ENCODE measurements at places on chromosomes 12 and 14. TPM values are rescaled to one million over a fixed set of nuclear protein-coding genes. Genes with fewer than 3 reads are reported as not detected.
A peak's percentile ranks its signal among the peaks of the same experiment; 100 is the strongest.

The COL2A1 gene
- total RNA-seq = not detected

The SLC39A2 gene
- total RNA-seq = not detected

The ASIC1 gene
- total RNA-seq = 3.5 TPM

The FAM161B gene
- 0.58 TPM for total RNA-seq

The IFI27L2 gene
- 4.9 TPM for total RNA-seq

The TAS2R43 gene
- 11.9 TPM for total RNA-seq

The P2RX7 gene
- 1.8 TPM for total RNA-seq

The OTUB2 gene
- total RNA-seq = 0.45 TPM

The CLEC4D gene
- total RNA-seq = not detected

The ADSS1 gene
- total RNA-seq = 59.4 TPM

The SMCO2 gene
- not detected for total RNA-seq

The SPIC gene
- not detected for total RNA-seq

The KSR2 gene
- total RNA-seq = 0.14 TPM

The CALCOCO1 gene
- 284 TPM for total RNA-seq

The PZP gene
- not detected for total RNA-seq

The CMAS gene
- 4.7 TPM for total RNA-seq

The STRAP gene
- 197 TPM for total RNA-seq

The DPY19L2 gene
- 39.5 TPM for total RNA-seq

The JPH4 gene
- total RNA-seq = 0.43 TPM

GRCh38 chr14:35258420-35258819 lies 33.8 kb upstream of the PSMA6 start:
- H3K27ac ChIP-seq = no peak overlapping the region
- H3K4me3 ChIP-seq = no peak overlapping the region
- no peaks in the 10 kb centered on the region for H3K27me3 ChIP-seq
- H3K4me1 ChIP-seq = no peaks in the 10 kb centered on the region
- no peak for DNase-seq
- H3K36me3 ChIP-seq = no peaks in the 10 kb centered on the region

- DNase-seq = peak; percentile 82
- peak overlapping the region; percentile 3 for H3K4me3 ChIP-seq
- H3K27me3 ChIP-seq = no peaks in the 10 kb centered on the region
- no peaks in the 10 kb centered on the region for H3K36me3 ChIP-seq
Observed at GRCh38 chr12:6347367-6348338, 5.8 kb upstream of the TNFRSF1A start.

DNA sequence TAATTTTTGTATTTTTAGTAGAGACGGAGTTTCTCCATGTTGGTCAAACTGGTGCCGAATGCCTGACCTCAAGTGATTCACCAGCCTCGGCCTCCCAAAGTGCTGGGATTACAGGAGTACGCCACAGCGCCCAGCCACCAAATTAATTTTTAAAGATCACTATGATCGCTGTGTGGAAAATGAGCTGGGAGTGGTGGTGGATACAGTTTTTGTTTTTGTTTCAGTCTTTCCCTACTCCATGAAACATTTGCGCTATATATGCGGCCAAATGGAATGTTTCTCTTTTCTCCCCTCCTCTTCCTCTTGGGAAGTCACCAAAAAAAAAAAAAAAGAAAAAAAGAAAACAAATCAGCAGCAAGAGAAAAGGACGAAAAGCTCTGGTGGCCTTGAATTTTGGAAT lies 20.8 kb upstream of the P2RX4 start:
- no peak for DNase-seq
- no peak overlapping the region for H3K4me3 ChIP-seq
- no peak overlapping the region for H3K27ac ChIP-seq
- no peaks in the 10 kb centered on the region for H3K27me3 ChIP-seq
- no peaks in the 10 kb centered on the region for H3K4me1 ChIP-seq

GRCh38 chr12:128825835-128826234 lies 2.1 kb upstream of the SLC15A4 start:
- no peak overlapping the region for H3K27ac ChIP-seq
- H3K4me3 ChIP-seq = no peak overlapping the region
- H3K27me3 ChIP-seq = no peaks in the 10 kb centered on the region
- peaks cover 5% of the 10 kb centered on the region for H3K36me3 ChIP-seq
- H3K4me1 ChIP-seq = peaks cover 23% of the 10 kb centered on the region

DNA sequence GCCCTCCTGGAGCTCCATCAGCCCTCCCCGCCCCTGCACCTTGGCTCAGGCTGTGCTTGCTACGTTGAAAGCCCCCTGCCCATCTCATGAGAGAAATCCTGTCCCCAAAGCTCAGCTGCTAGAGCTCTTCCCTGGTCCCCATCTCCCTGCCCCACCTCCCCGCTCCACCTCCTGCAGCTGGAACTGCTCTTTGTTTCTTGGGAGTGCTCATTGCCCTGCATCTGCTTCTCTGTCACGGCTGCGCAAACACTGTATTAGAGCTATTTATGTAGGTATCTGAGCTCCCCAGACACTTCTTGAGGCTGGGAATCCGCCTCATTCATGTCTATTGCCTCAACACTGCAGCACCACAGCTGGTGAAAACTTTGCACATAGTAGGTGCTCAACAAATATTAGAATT lies 32.8 kb upstream of the PRIMA1 start:
- H3K4me1 ChIP-seq = no peaks in the 10 kb centered on the region
- DNase-seq = no peak
- H3K27me3 ChIP-seq = no peaks in the 10 kb centered on the region
- no peaks in the 10 kb centered on the region for H3K36me3 ChIP-seq

DNA sequence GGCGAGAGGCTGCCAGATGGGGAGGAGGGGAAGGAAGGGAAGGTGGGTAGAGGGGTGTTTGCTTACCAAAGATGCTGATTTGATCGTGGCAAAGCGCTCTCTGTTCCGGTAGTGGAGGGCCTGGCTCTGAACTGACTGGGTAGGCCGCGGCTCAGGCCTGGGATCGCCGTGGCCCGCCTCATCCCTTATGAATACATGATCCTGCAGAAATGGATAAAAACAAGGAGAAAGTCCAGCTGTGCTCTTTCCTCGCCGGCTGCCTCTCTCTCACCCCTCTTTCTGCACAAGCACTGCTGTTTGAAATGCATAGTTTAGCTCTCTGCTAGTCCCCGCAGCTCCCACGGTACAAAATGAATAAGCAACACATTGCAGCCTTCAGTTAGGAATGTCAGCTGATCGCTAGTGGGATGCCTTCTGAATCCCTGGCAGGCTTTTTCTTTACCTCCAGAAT lies 53.8 kb downstream of the PEBP1 start:
- H3K4me1 ChIP-seq = peaks cover 3% of the 10 kb centered on the region
- peaks cover 23% of the 10 kb centered on the region for H3K36me3 ChIP-seq
- no peaks in the 10 kb centered on the region for H3K27me3 ChIP-seq
- peak overlapping the region; percentile 30 for H3K4me3 ChIP-seq

DNA sequence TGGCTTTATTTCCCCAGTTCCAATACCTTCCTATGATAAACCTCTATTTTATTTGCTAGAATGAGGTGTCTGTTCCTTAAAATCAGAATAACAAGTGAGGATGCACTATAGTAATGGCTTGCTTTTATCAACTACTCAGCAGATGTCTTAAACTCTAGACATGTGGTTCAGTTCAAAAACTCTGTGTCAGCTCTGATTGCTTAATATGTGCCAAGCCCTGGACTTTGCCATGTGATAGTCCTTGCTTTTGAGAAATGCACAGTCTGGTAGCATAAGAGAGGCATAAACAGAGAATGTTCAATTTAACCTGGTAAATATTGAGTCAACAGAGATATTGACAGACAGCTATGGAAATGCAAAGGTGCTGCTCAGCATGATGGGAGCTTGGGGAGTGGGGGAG lies 254.8 kb downstream of the PDZRN4 start:
- H3K36me3 ChIP-seq = no peaks in the 10 kb centered on the region
- no peak overlapping the region for H3K4me3 ChIP-seq
- no peaks in the 10 kb centered on the region for H3K27me3 ChIP-seq

GRCh38 chr12:26941215-26941594 lies 2.9 kb downstream of the FGFR1OP2 start:
- H3K27ac ChIP-seq = peak overlapping the region; percentile 48
- H3K27me3 ChIP-seq = no peaks in the 10 kb centered on the region
- peaks cover 24% of the 10 kb centered on the region for H3K4me1 ChIP-seq
- no peak overlapping the region for H3K4me3 ChIP-seq

DNA sequence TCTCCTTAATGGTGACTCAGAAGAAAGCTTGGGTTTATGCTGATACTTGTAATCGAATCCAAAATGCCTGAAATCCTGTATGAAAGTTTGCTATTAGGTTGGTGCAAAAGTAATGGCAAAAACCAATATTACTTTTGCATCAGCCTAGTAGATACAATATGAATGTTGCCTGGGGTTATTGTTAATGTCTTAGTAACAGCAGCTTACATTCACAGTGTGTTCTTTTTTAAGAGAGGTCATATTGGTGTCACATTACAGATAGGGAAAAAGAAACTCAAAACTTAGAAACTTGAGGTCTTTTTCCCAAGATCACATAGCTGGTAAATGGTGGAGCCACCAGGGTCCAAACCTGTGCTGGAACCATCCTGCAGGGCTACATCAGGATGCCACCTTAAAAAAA lies 25.2 kb downstream of the SRGAP1 start:
- H3K27ac ChIP-seq = no peak overlapping the region
- no peaks in the 10 kb centered on the region for H3K36me3 ChIP-seq
- DNase-seq = no peak
- H3K4me3 ChIP-seq = no peak overlapping the region
- no peaks in the 10 kb centered on the region for H3K27me3 ChIP-seq

DNA sequence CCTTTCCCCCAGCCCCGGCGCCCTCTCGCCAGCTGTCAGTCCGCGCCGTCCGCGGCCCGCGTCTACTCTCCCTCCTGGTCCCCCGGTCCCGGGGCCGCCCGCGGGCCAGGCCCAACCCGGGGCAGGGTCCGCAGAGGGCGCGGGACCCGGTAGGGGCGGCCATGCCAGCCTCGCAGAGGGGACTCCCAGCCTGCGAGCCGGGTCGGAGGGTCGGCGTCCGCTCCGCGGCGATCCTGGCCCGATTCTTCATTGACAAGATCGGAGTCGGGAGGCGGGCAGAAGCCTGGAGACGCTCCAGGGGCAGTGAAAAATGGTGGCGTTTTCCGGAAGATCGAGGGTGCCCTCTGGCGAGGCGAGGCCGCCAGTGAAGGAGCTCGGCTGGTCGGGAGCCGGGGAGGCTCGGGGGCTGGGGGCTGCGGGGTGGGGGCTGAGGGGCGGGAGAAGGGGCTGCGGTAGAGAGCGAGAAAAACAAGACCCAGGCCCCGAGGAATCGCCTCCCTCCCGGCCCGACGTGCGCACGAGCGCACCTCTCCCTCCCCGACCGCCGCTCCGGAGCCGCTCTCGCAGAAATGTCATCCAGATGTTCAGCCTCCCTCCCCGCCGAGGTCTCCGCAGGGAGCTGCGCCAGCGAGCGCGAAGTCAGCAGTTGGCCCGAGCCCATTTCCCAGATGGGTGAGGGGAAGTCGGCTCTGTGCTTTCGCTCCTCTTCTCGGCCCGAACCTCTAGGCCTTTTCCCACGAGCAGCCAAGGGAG lies 647 bp upstream of the TGFB3 start:
- peak; percentile 94 for DNase-seq

- no peaks in the 10 kb centered on the region for H3K27me3 ChIP-seq
- H3K36me3 ChIP-seq = no peaks in the 10 kb centered on the region
- peak overlapping the region; percentile 9 for H3K27ac ChIP-seq
- peaks cover 46% of the 10 kb centered on the region for H3K4me1 ChIP-seq
- H3K4me3 ChIP-seq = no peak overlapping the region
Observed at GRCh38 chr12:110270125-110270962, 10.7 kb upstream of the ATP2A2 start.

DNA sequence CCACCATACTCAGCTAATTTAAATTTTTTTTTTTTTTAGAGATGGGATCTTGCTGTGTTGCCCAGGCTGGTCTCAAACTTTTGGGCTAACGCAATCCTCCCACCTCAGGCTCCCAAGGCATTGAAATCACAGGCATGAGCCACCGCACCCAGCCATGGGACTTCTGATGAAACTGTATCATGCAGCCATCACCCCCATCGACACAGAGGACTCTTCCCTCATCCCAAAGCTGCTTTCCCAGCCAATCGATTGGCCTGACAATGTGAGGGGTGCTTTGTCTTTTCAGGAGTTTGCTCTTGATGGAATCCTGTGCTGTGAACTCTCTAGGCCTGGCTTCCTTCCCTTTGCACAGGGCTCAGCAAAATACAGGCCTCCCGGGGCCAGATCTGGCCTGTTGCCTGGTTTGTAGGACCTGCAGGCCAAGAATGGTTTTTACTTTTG lies 59.6 kb upstream of the NCOR2 start:
- peaks cover 28% of the 10 kb centered on the region for H3K4me1 ChIP-seq
- H3K27ac ChIP-seq = peak overlapping the region; percentile 63
- no peaks in the 10 kb centered on the region for H3K27me3 ChIP-seq
- no peaks in the 10 kb centered on the region for H3K36me3 ChIP-seq

DNA sequence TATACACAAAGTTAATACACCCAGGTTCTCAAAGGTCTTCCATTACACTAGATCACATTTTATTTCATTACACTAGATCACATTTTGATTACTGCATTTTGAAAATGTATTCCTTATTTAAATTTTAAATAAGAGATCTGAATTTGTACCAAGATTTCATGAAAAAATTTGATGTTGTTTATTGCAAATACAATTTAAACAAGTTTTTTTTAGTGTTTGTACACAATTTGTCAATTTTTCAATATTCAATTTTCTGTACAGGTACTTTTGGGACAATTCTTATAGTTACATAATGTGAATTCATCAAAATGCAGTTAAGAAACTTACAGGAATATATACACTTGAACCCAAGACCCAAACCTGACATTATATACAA lies 14.3 kb downstream of the SLC38A2 start:
- H3K4me3 ChIP-seq = no peak overlapping the region
- H3K27me3 ChIP-seq = no peaks in the 10 kb centered on the region
- no peak overlapping the region for H3K27ac ChIP-seq
- no peak for DNase-seq
- H3K4me1 ChIP-seq = peaks cover 45% of the 10 kb centered on the region

- H3K4me1 ChIP-seq = no peaks in the 10 kb centered on the region
- H3K36me3 ChIP-seq = peaks cover 99% of the 10 kb centered on the region
- no peak for DNase-seq
- no peaks in the 10 kb centered on the region for H3K27me3 ChIP-seq
- no peak overlapping the region for H3K27ac ChIP-seq
Observed at GRCh38 chr12:56348776-56349175, 10.1 kb downstream of the IL23A start.

DNA sequence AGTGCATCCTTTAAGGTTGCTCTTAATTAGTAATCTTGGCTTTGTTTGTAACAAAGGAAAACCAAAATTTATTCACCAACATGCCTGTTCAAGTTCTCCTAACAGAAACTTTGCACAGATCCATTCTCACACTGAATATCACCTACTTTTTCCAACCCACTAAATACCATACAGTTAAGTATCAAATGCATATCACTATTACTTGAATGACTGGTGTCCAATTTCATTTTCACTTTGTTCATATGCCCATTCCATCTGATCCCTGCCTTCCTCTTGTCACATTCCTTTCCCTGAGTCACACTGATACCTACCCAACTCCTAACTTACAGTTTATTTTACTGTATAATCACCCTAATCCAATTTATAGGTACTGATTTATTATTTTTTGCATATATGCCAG lies 286.4 kb downstream of the NELL2 start:
- DNase-seq = no peak
- H3K27me3 ChIP-seq = no peaks in the 10 kb centered on the region
- no peaks in the 10 kb centered on the region for H3K4me1 ChIP-seq
- H3K27ac ChIP-seq = no peak overlapping the region
- no peak overlapping the region for H3K4me3 ChIP-seq

Data from stomach (tissue), 19 donors.